Stimulated activated CD8-positive, alpha-beta memory T cell treated with anti-CD3 and anti-CD28 coated beads, Interleukin-2, amount 100 ng/mL, for 1 hour (primary cell): ENCODE measurements at places on chromosomes 3 and 15.
A peak's percentile ranks its signal among the peaks of the same experiment; 100 is the strongest.

GRCh38 chr15:69818529-69818928 is 279.2 kb downstream of the TLE3 start:
- no peak for DNase-seq

- DNase-seq, result no peak
Measured at GRCh38 chr15:69610277-69610676, 157.7 kb downstream of the RPLP1 start.

DNA sequence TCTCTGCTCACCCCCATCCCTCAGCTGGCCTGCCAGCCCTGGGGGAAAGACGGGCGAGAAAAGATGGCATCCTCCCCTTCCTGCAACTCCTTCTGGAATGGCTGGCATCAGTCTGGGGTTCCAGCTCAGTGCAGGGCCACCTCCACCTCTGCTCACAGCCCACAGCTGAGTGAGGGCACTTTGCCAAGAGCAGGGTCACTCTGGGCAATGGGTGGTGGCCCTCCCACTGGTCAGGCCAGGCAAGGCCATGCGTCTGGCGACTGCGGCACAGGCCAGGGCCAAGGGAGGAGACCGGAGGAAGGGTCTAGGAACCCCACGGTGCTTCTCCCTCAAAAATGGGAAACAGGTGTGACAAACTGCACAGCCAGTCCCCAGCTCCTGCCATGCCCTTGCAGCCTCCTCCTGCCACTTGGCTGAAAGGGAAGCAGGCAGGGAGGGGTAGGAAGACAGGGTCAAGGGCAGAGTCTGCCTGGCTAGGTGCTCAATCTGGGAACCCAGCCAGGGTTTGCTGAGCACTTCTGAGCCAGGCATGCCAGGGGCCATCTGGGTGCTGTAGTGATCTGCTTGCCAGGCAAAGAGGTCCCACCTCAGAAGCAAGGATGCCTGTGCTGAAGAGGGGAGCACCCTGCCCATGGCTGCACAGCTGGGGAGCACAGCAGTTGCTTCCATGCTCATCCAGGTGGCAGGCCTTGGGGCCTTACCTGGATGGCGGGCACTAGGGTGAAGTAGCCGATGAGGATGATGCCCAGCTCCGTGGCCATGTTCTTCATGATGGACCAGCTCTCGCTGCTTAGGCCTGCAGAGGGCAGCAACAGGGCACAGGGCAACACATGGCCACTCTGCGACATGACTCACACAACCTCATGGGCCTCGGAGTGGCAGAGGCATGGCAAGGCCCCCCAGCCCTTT is 41.2 kb downstream of the PTPN23 start:
- DNase-seq, result no peak

- DNase-seq, result no peak
Measured at GRCh38 chr3:35746492-35746891, 107.2 kb downstream of the ARPP21 start.

DNA sequence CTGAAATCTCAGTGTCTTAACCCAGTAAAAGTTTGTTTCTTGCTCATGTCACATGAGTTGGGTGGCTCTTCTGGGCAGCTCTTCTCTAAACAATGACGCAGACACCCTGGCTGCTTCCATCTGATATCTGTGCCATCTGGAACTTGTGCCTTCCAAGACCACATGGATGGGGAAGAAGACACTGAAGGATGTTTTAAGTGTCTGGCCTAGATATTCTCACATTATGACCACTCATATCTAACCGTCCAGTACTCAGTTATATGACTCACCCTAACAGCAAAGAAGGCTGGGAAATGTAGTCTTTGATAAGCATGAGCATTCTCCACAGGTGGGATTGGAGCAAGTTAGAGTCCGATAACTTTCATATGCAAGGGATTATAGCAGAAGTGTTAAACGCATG is 66.4 kb downstream of the RYR3 start:
- no peak for DNase-seq

DNA sequence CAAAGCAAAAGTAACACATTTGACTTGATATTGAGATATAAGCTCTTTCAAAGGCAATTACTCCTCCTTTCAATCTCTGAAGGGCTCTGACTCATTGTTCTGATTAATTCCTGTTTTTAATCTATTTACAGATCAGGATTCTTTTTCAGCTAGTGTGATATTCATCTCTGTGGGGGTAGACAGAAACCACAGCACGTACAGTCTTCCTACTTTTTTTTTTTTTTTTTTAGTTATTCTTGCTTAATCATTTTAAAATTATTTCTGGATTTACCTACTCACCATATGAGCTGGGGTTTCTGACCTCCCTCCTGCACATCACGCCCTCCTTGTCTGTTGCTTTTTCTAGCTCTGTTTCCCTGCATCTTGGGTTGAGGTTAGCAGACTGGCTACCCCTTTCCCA is 1.4 kb downstream of the CNTN3 start:
- no peak for DNase-seq

- no peak for DNase-seq
Measured at GRCh38 chr15:45378913-45379262, 544 bp upstream of the GATM start.

DNA sequence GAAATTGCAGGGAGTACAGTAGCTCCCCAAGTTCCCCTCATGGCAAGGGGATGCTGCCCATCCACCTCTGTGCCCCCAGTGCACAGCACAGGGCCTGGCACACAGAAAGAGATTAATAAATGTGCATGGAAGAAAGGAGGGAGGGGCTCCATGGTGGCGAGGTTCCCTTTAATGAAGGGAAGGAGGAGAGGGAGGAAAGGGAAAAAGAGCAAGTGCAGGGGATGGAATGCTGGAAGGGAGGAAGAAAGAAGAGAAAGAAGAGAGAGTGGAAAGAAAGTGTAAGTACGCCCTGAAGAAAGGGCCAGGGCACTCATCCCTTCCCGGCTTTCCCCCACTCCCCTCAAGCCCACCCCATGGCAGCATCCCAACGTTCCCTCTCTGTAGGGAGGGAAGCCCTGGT is 1.5 kb upstream of the VIPR1 start:
- DNase-seq, result no peak

DNA sequence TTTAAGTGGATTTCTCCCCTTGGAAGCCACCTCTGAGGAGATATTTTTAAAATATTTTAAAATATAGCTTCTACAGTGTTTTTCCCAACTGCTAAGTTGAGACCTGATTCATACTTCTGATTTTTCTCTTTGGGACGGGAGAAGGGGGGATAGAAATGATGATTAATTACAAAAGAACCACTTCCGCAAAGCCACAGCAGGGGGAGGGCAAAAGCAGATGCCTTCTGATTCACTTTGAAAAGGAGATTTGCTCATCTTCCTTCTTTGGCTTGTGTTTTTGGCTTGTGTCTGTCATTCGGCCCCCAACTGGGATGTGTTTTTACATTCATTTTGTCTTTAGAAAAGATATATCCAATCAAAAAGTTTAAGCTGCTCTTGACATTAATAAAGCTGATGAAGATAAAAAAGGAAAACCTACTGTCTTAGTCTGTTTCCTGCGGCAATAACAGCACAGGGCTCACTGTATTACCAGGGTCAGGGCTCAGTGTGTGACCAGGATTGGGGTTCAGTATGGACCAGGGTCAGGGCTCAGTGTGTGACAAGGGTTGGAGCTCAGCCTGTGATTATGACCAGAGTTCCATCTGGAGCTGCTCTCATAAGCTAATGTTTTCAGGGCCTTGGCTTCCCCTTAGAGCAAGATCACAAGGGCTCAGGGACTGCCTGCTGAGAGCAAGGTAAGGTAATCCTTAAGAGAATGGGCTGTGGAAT is 223.2 kb downstream of the MTHFS start:
- no peak for DNase-seq

GRCh38 chr3:152305075-152305474 is 36.3 kb downstream of the MBNL1 start:
- DNase-seq, result no peak

DNA sequence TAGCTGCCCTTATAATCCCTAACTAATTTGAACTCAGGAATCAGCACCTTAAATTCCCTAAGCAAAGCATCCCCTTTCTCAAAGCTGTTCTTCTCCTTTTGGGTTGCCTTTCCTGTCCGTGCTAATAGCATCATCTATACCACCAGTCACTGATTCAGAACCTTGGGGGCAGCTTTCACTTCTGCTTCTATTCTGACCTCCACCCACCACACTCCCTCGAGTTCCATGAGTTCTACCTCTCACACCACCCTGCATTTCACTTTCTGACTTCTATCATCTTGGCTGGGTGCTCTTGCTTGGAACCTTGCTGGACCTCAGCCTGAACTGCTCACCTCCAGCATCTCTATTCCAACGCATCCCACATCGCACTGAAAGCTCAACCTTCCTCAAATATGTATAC is 55.4 kb upstream of the KCNMB2 start:
- DNase-seq, result no peak

GRCh38 chr15:72319985-72320671 is at the start of gene CELF6:
CELF6 (minus strand) TSS chr15:72320157; CDS start chr15:72319874, 283 bp downstream.
- peak; percentile 41 for DNase-seq

DNA sequence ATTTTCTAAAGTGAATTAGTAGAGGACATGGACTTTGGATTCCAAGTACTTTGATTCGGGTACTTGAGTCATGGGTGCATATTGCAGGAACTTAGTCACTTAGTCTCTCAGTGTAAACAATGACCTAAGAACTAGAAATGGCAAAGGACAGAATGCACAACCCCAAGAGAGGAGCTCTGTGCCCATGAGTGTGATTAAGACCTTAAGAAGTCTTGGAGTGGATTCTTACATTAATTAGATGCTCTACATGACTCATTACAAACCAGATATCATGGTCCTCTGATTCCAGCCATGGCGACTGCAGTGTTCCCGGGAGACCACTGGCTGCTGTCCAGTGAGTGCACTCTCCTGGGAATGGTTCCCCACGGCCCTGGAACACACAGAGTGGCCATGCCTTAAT is 251.5 kb downstream of the GABRG3 start:
- no peak for DNase-seq

GRCh38 chr15:31487811-31488436 is 161.3 kb downstream of the KLF13 start:
- no peak for DNase-seq

DNA sequence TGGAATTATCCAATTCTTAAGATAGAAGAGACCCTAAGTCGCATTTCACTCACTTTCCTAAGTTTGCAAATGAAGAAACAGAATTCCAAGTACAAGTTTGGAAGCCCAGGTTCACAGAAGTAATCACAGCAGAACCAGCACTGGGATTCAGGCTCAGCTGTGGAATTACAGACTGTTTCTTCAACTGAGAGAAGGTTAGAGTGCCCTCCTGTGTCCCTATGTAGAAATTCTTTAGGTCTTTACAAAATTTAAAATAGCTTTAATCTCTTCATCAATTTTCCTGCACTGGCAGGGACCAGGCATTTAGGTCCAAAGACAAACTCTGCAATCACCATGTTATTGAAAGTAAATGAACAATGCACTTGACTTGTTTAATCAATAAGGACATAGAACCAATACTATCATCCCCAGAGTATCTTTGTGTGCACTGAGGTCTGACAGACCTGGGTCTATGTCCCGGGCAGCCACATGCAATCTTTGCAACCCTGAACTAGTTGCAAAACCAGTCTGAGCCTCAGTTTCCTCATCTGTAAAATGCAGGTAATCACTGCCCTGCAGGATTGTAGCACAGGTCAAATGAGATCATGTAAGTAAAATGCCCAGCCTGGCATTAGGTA is 96.3 kb upstream of the ZBED2 start:
- DNase-seq, result no peak

DNA sequence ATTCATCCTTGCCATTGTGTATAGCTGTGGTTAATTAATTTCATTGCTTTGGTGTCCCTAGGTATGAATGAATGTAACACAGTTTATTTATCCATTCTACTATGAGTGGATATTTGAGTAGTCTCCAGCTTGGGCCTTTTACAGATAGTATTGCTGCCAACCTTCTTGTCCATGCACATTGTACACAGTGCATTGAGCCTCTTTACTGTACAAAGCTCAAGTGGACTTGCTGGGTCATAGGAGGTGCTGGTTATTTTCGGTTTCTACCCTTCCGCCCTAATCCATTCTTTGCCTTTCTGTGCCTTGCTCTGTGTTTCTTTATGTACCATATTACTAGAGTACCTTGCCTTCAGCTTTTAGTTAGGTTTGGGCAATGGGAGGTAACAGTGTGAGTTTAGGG is 60.7 kb downstream of the DUT start:
- no peak for DNase-seq

- DNase-seq, result no peak
Measured at GRCh38 chr15:40100947-40101905, 7.5 kb downstream of the BMF start.

- no peak for DNase-seq
Measured at GRCh38 chr15:57451555-57451954, 75.2 kb downstream of the CGNL1 start.

DNA sequence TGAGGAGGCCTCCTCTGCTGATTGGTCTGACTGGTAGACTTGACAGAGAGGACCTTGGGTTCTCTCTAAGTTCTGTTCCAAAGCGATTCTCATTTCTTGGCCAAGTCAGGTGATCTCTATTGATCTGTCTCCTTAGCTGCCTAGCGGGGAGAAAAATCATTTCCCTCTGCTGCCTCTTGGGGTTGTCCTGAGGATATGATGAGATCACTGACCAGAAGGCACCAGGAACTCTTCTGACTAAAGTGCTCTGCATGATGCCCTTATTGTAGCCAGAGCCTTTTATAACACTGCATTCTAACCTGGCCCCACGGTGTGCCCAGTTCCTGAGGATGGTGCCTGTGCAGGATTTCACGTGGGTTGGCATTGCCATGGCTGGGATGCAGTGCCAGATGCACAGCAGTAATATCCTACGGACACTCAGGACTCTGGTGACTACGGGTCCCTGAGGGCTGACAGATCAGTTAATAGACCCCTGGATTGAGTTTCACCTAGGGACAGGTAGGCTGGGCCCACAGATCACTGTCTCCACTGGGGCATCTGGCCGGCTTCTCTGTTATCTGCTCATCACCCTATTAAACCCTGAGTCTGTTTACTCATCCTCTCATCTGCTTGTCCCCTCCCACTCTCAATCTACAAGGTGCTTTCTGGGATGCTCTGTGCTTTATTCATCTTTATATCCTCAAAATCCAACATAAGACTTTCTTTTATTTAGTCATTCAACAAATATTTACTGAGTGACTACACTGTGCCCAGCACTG is 3.9 kb upstream of the HEG1 start:
- no peak for DNase-seq

GRCh38 chr3:42035816-42036482 is 55.2 kb upstream of the TRAK1 start:
- DNase-seq, result no peak

DNA sequence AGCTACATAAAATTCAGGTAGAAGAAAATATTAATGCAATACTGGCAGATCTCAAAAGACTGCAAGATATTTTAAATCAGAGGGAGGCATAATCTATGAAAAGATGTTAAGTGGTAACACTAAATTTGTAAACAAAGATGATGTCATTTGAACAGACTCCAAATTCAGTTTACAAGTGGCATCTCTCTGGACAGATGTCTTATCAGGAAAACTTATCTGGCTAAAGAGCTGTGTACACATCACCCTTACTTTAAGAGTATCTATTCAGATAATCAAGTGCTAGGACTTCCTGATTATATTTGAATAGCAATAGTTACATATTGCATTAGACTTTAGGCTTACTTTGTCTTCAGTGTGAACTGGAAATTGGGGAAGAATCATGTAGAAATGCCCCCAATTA is 231.5 kb downstream of the WDR72 start:
- no peak for DNase-seq
